T-helper 17 cell (primary cell): ENCODE measurements at places on chromosomes 3 and 15. TPM values are rescaled to one million over a fixed set of nuclear protein-coding genes. Genes with fewer than 3 reads are reported as not detected.

DNA sequence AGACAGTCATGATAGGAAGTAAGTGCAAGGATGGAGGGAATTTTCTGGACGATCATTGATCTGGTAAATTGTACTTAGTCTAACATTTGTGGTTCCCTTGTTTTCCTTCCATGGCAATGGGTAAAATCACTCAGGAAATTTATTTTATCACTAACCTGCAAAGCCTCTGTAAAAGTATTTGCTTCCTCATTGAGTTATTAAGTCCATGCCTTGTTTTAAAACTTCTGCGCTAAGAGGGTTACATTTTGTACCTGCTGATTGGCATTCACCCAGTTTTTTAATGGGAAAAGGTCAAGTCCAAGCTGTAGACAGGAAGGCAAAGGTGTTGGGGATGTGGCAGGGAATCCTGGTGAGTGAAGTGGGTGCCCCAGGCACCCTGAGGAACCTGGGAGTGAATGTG is 146.2 kb upstream of the NR2F2 start:
- no peak for DNase-seq

GRCh38 chr3:52023860-52024764 is 28.4 kb upstream of the RPL29 start:
- DNase-seq, result no peak

DNA sequence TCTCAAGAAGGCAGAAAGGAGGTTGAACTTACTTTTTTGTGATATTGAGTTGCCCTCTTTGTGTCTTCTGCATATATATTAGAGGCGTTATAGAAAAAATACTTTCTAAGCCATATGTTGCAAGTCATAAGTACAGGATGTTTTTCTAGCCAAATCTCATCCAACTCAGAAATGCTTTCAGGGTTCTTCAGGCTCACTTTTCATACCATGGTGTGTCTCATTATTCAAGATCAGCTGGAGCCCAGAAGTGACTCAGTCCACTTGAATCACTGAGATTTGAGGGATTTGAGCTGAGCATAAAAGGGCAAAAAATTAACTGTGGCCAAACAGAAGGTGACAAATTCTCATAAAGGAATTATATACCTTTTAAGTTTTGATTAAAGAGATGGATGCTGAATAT is 157.3 kb downstream of the WNT5A start:
- no peak for DNase-seq

DNA sequence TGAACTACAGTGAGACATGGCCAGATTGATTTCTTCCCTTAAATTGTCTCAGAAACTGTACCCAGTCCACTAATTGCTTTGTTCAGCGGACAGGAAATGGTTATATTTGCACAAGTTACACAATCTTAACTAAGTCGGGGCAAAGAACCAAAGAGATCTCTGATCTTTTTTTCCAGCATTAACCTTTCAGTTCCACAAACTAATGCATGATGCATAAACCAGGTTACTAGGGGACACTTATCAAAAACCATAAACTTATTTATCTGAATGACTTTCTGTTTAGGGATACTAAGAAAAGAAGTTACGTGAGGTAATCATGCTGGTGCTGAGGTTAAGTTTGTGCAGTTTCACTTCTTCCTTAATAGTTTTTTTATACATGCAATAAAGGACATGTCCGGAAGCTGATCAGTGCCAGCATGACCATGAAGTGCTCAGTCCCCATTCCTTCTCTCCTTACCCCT is 22.4 kb downstream of the FNDC3B start:
- no peak for DNase-seq

DNA sequence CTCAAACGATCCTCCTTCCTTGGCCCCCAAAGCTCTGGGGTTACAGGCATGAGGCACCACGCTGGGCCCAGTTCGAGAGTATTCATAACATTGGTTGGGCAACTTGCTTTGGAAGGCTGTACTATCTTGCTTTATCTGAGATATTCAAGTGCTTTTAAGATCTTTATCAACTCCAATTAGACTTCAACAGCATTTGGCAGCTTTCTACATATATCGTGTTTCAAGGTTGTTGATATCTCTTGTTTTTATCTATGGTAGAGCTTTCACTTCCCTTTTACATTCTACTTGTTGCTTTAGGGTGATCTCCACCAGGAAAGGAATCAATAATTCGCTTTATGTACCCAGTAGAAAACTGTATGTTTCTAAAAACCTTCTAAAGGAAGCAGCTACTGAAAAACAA is 395.3 kb downstream of the IL5RA start:
- no peak for DNase-seq

- no peak for DNase-seq
These were observed 60.8 kb downstream of the OXNAD1 start for GRCh38 chr3:16325850-16326249.

The COLQ gene
- 10.8 TPM for total RNA-seq

The FBXL2 gene
- not detected for total RNA-seq
